ENCODE measurements at places on chromosomes 4 and X.

DNA sequence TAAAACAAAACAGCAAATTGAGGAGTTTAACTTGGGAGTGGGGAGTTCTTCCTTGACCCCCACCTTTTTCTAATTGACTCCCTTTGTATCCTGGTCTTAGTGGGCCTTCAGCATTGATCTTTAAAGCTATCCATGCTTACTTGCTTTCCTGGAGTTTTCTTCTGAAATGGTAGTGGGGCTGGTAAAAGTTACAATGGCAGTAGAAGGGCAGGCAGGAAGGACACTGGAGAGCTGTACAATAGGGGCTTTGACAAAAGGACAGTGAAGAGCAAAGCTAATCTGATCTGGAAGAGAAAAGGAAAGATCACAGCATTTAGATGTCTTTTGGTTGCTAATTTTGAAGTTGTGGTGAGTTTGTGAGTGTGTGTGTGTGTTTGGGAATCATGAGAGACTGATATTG, 111.5 kb downstream of the MID1 start:
- DNase-seq: no peak

DNA sequence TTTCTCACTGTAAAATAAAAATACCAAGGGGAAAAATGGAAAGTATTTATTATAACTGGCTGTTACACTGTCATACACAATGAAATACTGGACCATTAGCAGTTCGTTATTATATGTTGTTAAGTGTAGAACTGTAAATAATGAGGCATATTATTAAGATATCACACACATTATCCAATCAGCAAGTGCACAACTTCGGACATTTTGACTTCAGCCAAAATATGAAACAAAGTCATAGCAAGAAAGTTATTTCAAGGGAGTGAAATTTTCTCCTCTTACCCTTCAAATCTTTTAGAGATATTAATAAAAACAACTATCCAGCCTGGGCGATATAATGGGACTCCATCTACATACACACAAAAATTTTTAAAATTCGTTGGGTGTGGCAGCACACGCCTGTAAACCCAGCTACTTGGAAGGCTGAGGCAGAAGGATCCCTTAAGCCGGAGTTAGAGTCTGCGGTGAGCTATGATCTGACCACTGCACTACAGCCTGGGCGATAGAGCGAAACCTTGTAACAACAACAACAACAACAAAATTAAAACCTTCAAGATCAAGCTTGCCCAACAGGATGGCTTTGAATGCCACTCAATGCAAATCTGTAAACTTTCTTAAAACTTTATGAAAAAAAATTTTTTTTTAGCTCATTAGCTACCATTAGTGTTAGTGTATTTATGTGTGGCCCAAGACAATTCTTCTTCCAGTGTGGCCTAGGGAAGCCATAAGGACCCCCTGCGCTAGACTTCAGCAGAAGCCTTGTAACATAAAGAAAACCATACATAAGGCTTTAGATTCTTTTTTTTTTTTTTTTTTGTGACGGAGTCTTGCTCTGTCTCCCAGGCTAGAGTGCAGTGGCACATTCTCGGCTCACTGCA, 1.3 kb upstream of the CISD2 start:
- no peak for DNase-seq

DNA sequence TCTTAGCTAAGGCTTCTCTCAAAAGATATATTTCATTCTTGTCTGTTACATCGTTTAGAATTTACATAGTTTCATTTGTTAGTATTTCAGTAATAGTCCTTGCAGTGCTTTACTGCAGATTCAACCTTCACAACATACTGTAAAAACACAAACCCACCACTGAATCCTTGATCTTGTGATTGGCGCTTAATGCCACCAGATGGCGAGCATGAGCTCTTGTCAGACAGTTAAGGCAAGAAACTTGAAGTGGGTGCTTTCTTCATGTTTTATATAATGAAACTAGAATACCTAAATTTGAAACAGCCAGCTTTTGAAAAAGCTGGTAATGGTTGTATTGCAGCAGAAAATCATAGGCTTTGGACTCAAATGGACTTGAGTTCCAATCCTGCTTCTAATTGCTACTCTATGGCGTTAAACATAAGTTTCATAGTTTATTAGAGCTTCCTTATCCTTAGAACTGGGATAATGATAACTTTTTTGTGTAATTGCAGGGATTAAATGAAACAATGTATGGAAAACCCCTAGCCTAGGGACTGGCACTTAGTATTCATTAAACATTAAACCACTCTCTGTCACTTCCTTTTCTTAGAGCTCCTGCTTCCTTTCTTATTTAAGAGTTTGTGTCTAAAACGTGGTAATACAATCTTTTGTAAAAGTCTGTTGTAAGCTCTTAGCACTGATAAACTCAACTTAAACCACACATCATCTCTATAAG, 95.1 kb downstream of the USP9X start:
- DNase-seq: peak; percentile 66

- DNase-seq: peak; percentile 33
Measured at GRCh38 chrX:70262952-70263567, 3.1 kb upstream of the P2RY4 start.

GRCh38 chr4:38411092-38411491, 252.9 kb upstream of the KLF3 start:
- DNase-seq: no peak

DNA sequence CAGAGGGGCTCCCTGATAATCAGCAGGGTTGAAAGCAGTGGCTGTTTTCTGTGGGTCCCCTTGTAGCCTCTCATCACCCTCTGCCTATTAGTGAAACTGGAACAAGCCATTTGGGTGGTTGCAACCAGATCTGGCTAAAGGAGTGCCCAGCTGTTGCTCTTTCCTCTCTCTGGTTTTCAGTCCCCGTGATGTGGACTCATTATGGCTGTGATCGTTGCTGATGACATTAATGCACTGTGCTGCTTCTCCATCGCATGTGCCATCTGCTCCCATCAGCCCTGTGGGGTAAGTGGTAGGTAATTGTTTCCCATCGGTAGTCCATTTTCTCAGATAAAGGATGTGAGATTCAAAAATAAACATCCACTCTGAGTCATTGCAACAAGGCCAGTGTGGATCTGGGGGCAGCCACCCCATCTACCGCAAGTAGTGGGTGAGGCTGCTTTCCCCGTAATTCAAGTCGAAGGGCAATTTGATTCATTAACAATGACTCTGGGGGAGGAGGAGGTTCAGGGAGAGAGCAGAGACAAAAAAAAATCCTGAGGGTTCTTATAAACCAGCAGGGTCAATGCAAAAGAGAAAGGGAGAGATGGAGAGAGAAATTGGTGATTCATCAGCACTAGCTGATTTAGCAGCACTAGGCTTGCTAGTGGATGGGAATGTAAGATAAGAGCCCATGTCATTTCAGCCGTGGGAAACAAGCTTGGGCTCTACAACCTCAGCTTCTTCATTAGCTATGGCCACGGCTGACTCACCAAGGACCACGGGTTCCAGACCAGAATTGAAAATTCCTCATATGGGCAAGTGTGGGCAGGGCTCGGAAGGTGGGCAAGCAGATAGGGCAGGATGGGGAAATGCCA, 357.8 kb downstream of the MID1IP1 start:
- no peak for DNase-seq

DNA sequence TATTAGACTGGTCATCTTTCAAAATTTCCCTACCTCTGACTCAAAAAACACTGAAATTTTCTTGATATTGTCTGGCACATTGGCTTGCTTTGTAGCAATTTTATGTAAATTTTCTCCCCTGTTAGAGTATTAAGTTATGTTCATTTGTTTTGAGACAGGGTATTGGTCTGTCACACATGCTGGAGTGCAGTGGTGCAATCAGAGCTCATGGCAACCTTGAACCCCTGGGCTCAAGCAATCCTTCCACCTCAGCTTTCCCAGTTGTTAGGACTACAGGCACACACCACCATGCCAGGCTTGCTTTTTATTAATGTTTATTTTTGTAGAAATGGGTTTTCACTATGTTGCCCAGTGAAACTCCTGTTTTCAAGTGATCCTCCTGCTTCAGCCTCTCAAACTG, 17.5 kb downstream of the FABP2 start:
- no peak for DNase-seq

DNA sequence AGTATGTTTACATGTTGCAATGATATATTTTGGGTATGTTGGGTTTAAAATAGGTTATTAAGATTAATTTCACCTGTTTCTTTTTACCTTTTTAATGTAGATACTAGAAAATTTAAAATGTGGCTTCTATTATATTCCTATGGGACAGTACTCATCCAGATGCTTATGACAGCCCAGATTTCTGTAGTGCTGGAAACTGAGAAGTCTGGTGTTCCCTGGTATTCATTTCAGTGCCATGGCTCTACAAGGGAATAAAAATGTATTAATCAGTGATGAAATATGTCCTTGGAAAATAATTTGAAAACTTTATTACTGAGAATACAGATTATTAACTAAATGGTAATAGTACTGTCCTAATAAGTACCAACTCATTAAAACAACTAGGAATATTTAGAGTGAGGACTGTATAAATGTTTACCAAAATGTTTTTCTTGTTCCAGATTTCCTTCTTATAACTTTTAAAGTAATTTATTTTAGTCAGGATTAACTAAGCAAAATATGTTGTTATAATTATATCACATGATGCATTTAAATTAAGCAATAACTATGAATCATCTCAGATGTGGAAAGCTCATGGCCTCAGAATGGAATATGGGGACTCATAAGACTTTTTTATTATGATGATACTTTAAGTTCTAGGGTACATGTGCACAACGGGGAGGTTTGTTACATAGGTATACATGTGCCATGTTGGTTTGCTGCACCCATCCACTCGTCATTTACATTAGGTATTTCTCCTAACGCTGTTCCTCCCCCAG, 25.3 kb downstream of the ARHGAP24 start:
- DNase-seq: no peak

GRCh38 chr4:6748286-6748685, 32.3 kb downstream of the BLOC1S4 start:
- DNase-seq: no peak

DNA sequence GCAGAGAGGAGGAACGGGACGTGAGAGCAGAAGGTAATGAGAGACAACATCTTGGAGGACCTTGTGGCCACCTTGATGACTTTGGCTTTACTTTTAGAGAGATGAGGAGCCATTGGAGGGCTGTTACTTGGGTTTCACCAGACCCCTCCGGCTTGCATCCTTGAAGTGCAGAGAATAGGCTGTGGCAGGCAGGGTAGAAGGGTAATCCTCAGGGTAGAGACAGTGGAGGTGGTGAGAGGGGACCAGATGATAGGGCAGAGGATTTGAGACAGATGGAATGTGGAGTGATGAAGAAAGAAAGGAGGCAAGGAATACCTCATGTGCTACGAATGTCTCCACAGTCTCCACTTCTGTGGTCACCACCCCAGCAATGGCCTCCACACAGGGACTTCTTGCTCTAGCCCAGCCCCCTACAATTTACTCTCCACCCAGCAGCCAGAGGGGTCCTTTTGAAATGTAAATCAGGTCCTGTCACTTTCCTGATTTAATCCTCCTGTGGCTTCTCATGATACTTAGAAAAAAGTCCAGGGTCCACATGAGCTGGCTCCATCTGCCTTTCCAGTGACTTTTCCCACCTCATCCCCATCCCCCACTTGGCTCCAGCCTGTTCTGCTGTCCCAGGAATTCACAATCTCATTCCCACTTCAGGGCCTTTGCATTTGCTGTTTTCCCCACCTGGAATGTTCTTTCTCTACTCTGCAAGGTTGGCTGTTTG, 115.0 kb downstream of the PJA1 start:
- DNase-seq: no peak

GRCh38 chrX:24398766-24399165, 38.3 kb downstream of the SUPT20HL1 start:
- DNase-seq: no peak

DNA sequence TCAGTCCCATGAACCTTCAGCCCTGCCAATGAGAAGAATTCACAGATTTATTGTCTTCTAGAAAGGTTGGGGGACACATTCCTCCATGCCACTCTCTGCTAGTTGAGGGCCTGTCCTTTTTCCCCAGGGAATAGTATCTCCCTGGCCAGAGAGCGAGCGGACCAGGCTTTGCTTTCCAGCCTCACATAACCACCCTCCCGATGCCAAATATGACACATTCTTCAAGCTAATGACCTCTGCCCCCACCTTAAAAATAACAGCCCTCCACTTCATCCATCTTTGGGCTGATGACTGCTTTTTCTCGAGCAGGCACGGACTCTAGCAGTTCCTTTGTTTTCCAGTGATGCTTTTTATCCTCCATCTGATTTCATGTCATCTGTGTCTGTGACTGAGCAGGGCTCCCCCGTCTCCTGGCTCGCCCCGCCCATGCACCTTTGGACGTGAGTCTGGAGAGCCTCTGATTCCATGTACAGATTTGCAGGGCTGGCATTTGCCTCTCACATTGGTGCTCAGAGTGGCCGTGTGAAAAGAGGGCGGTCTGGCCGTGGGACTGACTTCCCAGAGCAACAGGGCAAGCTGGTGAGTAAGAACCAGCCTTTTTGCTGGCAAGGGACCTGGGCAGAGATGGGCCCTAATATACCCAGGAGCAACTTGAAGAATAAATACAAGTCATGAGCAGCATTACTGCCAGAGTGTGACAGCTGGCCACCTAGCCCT, 279.8 kb downstream of the BCOR start:
- DNase-seq: no peak

DNA sequence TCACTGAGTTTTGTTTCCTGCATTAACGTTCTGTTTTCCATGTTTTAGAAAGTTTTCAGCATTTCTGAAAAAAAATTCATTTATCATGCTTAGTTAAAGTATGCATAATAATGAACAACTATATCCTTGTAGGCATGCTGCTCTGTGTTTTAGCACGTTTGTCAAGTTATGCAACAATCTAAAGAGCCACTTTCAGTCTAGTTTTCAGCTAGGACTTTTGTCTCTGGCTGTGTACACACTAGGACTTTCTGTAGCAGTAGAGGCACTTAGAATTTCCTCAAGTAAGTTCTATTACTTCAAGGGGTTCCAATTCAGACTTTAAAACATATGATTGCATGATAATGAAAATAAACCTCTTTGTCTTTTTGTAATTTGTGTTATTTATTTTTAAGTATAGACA, 12.4 kb downstream of the DCAF8L1 start:
- DNase-seq: no peak

DNA sequence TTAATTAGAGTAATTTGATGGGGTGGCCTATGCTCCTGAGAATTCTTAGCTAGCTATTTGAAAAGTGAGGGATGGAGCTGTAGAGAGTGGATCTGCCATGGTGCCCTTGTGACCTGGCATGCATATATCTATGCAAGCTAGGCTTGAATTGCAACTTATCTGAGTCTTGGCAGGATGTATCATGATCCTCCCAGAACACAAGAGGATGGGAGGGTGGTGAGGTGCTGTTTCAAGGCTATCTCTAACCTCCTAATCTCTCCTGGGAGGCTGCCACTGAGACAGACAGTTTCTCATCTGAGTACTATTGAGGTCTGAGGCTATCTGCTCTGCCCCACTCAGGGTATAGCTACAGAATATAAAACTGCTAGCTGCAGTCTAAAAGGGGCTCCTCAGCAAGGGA, 56.6 kb downstream of the BRCC3 start:
- DNase-seq: no peak

GRCh38 chr4:89751416-89751815, 85.5 kb downstream of the SNCA start:
- DNase-seq: no peak

- DNase-seq: no peak
Measured at GRCh38 chrX:51824061-51824460, 69.4 kb upstream of the MAGED1 start.

GRCh38 chr4:185222598-185222997, 13.2 kb downstream of the SNX25 start:
- no peak for DNase-seq

GRCh38 chr4:124964852-124965496, 252.4 kb upstream of the ANKRD50 start:
- DNase-seq: no peak
